ENCODE measurements at places on chromosomes 4 and X.
A peak's percentile ranks its signal among the peaks of the same experiment; 100 is the strongest.

DNA sequence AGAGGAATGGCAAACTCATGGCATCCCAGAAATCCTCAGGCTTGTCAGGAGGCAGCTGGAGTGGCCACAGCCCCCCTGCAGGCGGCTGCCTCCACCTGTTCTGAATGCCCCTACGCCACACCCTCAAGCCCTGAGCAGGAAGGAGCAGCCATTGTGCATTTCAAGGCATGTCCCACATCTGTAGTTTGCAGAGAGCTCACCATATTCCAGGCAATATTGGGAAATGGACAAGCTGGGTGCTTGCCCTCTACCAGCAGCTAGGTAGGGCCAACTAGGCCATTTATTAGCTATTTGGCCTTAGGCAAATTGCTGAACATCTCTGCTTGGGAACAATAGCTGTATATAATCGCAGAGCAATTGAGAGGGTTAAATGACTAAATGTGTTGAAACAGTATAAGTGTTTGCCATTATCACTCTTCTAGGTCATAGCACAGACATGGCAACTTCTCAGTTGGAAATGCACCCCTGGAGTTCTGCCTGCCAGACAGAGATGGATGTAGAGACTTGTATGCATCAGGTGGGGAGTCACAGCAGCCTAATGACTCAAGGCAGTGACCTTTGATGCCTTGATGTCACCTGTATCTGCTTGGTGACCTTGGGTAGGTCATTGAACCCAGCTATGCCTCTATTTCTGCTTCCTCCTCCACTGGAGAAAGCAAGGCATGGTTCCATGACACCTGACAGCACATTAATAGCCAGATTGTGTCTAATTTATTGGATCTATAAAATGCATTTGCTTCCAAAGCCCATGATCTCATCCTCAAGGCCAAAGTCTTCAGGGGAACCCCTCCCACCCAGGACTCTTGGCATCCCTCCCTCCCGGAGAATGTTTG is 52.8 kb downstream of the FHDC1 start:
- no peak for DNase-seq

- no peak for DNase-seq
Measured at GRCh38 chrX:110308220-110308619, 9.7 kb downstream of the AMMECR1 start.

DNA sequence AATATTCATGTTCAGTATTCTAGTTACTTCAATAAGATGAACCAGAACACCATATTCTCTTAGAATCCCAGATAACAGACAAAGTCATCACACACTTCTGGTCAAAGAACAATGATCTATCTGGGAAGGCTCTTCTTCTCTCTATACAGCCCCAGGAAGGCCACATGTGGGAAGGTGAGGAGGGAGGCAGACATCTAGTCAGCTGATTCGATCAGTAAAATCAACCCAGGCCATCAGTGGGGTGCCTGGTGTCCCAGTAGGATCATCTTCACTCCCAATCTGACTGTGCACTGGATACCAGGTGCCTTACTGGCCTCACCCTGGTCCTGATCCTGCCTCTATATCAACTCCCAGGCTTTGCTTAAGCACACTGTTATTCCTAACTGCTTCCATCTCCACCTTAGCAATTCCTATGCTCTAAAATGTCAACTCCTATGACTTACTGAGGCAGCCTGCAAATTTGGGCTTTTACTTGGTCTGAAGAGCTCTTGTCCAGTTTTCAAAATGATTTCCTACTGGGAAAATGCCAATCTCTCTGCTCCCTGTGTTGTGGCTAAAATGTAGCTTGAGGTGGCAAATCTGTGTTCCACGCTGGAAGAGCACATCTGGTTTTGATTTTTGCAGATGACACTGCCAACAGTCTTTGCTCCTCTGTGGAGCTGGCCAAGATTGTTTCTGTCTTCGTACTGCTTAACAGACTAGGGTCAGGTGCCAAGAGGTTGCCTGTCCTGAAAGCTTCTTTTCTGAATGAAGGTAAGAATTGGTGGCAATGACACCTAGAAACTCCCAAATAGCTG is 128.7 kb downstream of the MGST2 start:
- DNase-seq = peak; percentile 44

GRCh38 chrX:141133272-141133671 is 43.7 kb downstream of the LDOC1 start:
- no peak for DNase-seq

DNA sequence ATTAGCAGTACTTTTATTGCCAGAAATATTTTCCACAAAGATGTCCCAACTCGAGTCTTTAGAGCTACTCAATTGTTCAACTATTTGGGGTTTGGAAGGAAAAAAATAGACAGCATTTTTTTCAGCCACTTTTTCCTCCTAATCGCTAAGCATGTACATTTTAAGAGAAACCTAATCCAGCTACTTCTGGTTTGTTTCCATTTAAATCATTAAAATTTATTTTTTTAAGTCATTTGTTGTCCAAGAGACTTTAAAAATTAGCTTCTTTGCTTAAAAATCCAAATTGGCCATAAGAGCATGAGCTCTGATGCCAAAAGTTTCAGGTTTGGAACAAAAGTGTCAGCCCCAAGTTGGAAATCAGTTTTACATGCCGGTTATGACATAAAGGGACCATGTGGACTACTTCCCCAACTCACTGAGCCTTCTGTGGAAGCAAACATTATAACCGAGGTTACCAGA is 186.3 kb upstream of the INTU start:
- no peak for DNase-seq

- DNase-seq = no peak
Measured at GRCh38 chrX:110532581-110532931, 173.9 kb downstream of the RTL9 start.

DNA sequence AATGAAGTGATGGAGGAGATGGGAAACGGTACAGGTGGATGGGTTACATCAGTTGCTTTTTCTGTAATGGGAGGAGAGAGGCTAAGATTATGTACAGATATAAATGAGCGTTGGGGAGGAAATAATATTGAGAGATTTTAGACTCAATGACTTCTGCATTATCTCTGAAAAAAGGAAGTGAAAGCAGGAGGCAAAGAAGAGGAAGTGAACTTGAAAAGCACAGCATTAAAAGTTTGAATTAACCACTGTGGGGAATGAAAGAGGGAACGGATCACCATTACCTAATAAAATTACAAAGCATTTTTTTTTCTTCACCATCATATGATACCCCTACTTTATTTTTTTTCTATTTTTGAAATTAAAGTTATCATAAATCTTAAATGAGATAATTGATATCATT is 1025.5 kb downstream of the RPA4 start:
- no peak for DNase-seq

DNA sequence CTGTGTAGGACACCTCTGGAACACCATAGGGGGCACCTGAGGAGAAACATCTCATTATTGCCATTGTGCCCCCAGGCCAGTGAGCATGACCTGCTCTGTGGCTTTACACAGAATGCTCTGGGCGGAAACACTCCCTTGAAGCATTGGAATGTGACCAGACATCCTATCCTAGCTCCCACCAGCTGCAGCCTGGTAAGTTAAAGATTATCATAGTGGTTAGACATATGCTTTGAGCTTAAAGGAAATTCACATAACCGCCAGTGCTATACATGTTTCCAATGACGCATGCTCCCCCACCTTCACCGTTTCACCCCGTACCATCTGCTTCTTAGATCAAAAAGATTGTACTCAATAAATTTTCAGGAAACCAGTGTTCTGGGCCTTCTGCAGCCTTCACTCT is 217.7 kb upstream of the CENPE start:
- DNase-seq = no peak

- peak; percentile 6 for DNase-seq
Measured at GRCh38 chr4:151276787-151277562, at the start of gene PRSS48. Gene PRSS48 (plus strand): TSS chr4:151277161. CDS start chr4:151277173, 12 bp downstream.

DNA sequence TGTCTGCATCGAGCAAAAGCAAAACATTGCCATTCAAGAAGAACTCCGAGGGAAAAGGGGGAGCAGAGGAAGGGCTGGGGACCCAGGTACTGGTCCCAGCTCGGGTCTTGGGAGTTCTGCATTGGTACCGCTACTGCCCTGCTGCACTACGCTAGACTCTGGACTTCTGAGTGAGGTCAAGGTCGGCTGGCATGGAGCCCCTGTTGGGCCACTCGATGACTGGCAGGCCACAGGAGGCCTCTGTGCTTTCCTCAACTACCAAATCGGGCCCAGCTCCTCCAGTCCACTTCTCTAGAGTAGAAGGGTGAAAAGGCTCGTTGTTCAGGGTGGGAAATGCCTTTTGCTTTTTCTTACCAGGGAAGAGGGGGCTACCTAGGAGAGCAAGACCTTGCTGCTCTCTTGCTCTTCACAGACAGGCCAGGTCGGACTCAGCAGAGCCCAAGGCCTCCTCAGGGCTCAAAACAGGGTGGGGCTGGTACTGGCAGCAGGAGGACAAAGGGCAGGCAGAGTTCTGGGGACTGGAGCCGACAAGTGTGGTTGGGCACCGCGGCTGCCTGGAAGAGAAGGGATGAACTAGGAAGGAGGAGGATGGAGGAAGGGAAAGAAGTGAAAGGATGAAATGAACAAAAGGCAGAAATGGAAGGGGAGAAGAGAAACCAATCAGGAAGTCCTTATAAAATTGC is 8.9 kb upstream of the IRAK1 start:
- DNase-seq = no peak

GRCh38 chr4:76235407-76235806 is 16.1 kb upstream of the FAM47E start:
- no peak for DNase-seq

DNA sequence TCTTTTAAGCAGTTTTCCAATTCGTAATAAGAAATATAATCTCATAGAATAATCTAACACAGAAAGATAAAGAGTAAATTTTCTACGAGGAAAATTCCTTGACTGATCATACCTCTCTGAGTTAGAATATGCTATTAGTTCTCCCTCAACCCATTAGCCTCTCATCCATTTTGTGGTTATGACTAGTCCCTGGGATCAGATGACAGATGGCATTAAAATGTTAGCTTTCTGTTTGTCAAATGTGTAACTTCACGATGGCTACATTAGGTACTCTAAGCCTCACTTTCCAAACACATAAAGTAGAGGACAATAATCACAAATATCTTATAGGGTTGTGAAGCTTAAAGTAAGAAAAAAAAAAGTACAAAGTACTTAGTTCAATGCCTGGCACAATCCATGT is 112.2 kb downstream of the ZAR1 start:
- DNase-seq = no peak

DNA sequence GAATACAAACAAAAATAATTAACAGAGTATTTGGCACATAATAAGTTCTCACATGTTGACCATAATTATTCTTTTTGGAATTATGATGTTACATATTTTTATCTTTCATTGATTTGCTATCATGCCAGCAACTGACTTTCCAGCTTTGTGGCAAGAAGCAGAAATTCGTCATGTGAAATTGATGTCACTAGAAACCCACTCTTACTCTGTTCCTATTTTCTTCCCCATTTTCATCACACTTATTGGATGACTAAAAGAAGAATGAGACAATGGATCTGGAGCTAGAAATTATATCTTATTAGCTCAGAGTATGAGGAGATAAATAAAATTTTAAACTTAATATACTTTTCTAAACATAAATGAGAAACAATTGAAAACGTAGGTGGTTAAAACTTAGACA is 31.9 kb downstream of the EGF start:
- no peak for DNase-seq

DNA sequence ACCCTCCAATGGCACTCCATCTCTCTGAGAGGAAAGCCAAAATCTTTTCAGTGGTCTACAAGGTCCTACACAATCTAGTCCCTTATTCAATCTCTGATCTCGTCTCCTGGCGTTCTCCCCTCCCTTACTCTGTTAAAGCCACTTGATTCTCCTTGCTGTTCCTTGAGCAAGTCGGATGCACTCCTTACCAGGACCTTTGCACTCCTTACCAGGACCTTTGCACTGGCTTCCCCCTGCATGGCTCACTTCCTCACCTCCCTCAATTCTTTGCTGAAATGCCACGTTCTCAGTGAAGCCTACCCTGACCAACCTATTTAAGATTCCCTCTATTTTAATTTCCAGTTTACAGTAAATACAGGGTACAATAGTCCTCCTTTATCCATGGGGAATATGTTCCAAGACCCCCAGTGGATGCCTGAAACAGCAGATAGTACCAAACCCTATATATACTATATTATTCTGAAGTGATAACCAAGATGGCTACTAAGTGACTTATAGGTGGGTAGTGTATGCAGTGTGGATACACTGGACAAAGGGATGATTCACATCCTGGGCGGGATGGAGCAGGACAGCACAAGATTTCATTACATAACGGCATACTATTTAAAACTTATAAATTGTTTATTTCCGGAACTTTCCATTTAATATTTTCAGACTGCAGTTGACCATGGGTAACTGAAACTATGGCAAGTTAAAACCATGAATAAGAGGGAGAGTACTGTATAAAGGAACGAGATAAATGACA is 6.5 kb upstream of the DLG3 start:
- DNase-seq = no peak

GRCh38 chr4:139129206-139129605 is 47.8 kb downstream of the ELF2 start:
- DNase-seq = no peak

GRCh38 chr4:30281986-30282385 is 438.2 kb upstream of the PCDH7 start:
- no peak for DNase-seq

- DNase-seq = no peak
Measured at GRCh38 chr4:94508806-94509205, 57.1 kb downstream of the PDLIM5 start.

DNA sequence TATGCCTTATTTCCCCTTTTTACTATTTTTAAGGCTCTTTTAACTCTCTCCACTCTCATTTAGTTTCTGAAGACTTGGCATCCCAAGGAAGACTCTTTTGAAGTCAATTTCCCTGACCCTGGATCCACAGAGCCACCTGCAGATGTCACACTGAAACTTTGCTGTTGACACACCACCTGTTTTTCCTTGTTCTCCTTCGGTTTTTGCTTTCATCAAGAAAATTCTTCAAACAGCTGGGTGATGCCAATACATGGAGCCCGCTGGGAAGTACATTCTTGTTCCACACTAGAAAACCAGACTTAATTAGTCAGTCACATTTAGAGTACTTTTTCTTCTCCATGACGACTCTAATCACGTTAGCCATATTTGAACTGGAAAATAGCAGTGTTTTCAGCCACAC is 293.9 kb downstream of the PDGFC start:
- no peak for DNase-seq

- DNase-seq = no peak
Measured at GRCh38 chr4:123200051-123200940, 196.3 kb upstream of the SPRY1 start.

DNA sequence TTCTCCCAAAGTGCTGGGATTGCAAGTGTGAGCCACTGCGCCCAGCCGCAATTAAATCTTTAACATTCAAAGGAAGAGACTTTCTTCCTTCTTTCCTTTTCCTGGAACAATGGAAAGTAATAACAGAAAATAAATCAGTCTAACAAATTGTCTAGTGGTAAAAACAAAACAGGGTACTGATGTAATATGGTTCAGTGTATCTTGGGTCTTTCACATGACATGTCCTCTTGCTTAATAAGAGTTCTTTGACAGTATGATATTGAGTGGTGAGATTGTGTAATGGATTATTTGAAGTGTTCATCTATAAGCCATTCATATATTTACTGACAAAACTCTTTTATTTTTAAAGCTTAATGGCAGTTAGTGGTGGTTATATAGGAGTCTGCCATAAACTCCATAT is 256.6 kb downstream of the SPRY1 start:
- no peak for DNase-seq

Data from amniotic stem cell (primary cell).